ENCODE measurements at places on chromosomes 3 and 15.
A peak's percentile ranks its signal among the peaks of the same experiment; 100 is the strongest.

DNA sequence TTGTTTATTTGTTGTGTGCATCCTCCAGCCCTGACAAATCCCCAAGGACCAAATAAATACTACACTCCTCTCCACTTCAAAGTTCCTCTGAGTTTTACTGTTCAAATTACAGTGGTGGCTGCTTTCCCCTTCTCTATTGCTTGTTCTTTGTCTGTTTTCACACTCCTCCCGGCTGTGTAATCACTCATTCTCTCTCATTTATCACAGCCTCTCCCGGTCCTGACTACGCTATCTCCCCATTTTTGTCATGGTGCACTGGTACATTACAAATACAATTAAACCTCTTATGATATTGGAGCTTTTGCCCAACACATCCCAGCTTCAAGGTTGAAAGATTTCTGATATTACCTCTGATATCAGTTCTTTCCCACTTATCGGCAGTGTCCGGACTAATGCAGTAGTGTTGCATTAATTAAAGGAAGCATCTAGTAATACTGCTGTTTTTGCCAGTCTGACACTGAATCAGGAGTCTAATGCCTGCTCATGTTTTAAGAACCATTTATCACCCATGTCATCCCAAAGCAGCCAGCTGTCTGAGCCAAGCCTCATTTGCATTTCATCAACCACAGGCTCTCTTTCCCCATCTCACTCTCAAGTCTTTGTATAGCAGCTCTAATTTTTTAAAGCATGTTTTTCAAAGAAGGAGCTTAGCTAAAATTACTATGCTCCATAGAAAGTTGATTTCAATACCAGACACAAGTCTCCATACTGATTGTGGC lies 740.5 kb downstream of the ROBO2 start:
- no peak for DNase-seq

GRCh38 chr15:29183071-29183831 lies 86.4 kb downstream of the NSMCE3 start:
- DNase-seq = peak; percentile 12

GRCh38 chr3:133893683-133894352 lies 1.9 kb downstream of the RAB6B start:
- no peak for DNase-seq

DNA sequence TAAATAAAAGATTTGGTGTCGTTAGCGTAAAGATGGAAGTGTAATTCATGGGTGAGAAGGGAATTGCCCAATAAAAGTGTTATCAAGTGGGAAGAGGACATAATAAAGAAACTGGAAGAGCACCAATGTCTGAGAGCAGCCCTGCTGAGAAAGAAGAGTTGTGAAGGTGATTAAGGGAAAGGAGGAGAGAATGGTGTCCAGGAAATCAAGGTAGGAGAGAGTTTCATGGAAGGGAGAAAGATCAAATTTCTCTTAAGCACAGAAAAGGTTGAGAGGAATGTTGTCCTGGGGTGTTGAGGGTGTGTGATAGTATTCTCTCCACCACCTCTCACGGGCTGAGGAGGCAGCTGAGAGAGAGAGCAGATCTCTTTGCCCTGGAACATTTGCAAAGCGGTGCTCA lies 339.7 kb downstream of the SATB1 start:
- DNase-seq = no peak

DNA sequence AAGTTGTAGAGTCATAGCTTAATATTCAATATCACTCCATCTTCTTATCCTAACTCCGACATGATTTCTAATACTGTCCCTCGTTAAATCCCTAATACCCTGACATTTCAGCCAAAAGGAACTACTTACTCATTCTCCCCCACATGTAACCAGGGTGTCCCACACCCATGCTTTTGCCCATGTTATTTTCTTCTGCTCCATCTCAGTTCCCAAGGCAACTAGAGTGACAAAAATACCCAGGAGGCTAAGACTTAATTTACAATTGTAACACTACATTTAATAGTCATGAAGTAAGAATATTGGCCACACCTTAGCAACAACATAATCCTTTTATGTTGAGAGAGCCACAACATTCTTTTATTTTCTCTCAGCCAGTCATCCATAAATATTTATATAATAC lies 248.5 kb upstream of the TGFBR2 start:
- DNase-seq = no peak

- DNase-seq = no peak
Measured at GRCh38 chr3:134598763-134599545, 51.9 kb downstream of the KY start.

- DNase-seq = no peak
Measured at GRCh38 chr3:12187448-12188327, 29.0 kb upstream of the TIMP4 start.

- DNase-seq = no peak
Measured at GRCh38 chr15:91409387-91409786, 309.3 kb downstream of the SV2B start.

GRCh38 chr15:101689901-101690300 lies 34.4 kb downstream of the TARS3 start:
- DNase-seq = peak; percentile 7

GRCh38 chr3:5806192-5806591 lies 618.7 kb downstream of the EDEM1 start:
- no peak for DNase-seq

DNA sequence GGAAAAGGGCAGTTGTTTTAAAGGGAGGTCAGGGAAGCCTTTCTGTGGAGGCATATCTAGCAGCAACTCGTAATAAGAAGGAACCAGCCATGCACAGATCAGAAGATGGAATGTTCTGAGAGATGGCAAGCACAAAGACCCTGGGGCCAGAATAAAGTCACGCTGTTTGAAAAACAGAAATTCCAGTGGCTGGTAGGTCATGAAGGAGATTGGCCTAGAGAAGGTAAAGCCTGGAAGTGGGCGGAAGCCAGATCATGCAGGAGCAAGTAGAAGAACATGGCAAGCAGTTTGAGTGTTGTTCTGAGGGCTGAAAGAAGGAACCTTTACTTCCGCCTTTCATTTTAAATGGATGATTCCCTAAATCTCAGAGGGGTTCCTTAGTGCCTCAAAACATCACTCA lies 208.1 kb upstream of the PPP2R3A start:
- no peak for DNase-seq

GRCh38 chr15:84552896-84553295 lies 47.9 kb upstream of the ZSCAN2 start:
- DNase-seq = peak; percentile 10

DNA sequence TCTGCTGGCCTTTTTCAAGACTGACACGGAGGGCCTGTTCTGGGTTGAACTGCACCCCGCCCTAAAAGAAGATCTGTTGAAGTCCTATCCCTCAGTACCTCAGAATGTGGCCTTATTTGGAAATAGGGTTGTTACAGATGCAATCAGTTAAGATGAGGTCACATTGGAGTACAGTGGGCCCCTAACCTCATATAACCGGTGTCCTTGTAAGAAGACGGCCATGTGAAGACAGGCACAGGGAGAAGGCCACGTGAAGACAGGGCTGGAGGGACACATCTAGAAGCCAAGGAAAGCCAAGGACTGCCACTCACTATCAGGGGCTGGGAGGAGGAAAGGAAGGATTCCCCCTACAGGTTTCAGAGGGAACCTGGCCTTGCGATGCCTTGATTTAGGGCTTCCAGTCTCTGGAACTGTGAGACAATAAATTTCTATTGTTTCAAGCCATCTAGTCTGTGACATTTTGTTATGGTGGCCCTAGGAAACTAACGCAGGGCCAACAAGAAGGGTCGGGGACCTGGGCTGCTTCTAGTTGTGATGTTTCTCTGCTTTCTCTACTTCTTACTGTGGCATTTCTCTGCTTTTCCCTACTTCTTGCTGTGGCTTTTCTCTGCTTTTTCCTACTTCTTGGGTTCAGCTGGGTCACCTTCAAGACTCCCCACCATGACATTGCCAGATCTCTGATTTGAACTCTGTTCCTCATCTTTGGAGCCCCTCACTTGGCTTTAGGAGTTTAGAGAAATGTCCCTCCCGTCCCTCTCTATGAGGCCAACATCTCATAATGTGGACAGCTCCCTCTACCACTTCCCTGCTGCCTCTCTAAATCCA lies 4.8 kb upstream of the CCDC174 start:
- DNase-seq = no peak

DNA sequence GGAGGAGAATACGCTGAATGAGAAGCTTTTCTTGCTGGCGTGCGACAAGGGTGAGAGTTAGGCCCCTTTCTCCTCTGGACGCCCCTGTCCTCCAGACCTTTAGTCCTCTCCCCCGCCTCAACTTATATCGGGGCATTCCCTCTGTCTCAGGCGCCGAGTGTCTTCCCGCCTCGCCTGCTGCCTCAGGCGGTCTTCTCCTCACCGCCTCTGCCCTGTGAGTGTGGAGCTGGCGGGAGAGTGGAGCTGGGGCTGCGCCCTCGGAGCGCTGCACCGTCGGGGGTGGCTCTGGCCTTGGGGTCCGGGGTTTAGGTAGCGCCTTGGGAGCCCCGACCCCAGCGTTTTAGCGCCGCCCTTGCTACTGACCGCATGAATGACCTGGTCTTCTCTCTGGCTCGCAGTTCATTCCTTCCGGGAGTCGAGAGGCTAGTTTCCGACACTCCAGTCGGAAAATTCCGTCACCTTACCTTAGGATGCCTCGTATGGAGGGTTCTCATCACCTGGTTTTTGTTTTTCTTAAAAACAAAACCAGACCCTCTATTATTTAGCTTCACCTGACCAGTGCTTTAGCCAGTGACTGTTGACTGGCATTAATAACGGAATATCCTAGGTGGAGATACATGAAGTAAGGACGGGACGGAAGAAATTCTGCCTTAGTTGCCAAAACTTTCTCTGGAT lies 985 bp downstream of the TRPC1 start:
- DNase-seq = no peak

DNA sequence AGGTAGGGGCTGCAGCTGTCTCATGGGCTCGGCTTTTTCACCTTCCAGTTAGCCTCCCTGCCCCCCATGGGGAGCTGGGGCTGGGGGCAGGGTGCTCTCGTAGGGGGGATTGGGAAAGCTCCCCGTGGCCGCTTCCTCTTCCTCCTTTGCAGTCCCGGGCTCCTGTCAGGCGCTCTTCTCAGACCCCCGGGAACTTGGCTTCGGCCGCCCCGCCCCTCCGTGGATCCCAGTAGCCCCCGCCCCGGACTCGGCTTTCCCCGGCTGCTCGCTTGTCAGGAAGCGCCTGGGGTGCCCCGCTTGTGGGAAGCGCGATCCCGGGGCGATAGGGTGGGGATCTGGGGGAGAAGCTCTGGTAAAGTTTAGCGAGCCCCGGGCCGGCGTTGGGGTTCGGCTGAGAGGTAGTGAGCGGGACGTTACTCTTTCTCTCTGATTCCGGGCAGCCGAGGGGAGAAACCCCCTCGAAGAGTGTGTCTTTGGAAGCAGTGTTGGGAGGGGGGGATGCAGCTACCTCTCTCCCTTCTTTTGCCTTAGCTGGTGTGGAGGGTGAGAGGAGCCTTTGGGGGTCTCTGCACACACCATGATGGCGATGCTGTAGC lies 611 bp downstream of the PIAS1 start:
- no peak for DNase-seq

DNA sequence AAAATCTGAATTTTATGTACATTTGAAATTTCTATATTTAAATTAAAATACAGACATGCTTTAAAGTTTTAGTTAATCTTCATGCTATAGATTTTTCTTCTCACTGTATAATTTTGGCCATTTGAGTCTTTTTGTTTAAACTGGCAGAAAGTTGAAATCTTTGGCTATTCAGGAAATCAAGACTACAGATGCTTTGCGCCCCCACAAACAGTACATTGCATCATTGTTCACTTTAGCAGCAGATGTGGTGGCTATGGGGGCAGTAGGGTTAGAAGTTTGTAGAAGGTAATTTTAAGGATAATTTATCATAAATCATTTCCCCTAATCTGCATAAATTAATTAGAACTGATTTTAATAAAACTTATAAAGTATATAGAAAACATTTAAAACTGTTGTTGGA lies 20.9 kb downstream of the SPPL2A start:
- no peak for DNase-seq

GRCh38 chr3:50289130-50289529 lies 3.1 kb downstream of the IFRD2 start:
- no peak for DNase-seq

- DNase-seq = no peak
Measured at GRCh38 chr3:193951859-193952258, 184.1 kb upstream of the HES1 start.

DNA sequence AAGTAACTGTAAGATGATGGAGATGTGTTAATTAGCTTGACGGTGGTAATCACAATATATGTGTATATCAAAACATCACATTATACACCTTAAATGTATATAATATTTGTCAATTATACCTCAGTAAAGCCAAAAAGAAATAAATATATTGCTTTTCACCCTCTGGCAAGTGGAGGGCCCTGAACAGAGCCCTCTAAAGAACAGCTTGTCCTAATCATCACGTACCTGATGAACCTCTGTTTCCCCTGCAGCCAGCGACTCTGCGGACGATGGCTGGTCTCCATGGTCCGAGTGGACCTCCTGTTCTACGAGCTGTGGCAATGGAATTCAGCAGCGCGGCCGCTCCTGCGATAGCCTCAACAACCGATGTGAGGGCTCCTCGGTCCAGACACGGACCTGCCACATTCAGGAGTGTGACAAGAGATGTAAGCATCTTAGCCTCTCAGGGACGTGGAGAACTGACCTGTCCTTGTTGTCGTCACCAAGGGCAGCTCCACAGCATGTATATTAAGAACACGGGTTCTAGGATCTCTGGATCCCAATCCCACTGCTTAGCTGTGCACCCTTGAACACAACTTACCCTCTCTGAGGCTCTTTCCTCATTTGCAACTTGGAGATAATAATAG lies 6.3 kb downstream of the THBS1 start:
- peak; percentile 4 for DNase-seq

GRCh38 chr15:29411299-29411698 lies 141.7 kb upstream of the NSMCE3 start:
- no peak for DNase-seq

- no peak for DNase-seq
Measured at GRCh38 chr3:134611516-134611915, 39.3 kb downstream of the KY start.

GRCh38 chr3:34213478-34213877 lies 415.0 kb downstream of the PDCD6IP start:
- no peak for DNase-seq

DNA sequence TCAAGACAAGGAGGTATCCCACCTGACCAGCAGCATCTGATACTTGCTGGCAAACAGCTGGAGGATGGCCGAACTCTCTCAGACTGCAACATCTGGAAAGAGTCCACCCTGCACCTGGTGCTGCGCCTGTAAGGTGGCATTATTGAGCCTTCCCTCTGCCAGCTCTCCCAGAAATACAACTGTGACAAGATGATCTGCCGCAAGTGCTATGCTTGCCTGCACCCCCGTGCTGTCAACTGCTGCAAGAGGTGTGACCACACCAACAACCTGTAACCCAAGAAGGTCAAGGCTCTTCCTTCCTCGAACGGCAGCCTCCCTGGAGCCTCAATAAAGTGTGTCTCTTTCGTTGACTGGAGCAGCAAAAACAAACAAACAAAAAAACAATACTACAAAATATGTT lies 2.2 kb upstream of the SLC4A7 start:
- no peak for DNase-seq

DNA sequence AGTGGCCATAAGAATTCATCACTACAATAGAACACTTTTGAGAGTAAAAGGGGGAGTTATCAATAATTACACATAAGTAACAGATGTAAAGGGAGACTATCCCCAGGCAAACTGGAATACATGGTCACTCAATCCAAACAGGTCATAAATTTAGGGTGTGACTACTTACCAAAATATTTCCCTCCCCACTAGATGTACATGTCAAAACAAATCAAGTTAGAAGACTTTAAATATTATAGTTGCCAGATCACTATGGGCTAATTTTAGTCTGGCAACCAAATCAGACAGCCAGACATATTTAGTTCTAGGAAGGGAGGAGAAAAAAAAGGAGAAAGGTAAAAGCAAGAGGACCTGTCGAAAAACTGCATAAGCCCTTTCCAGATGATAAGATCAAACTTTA lies 23.1 kb downstream of the SLC24A5 start:
- no peak for DNase-seq

- DNase-seq = no peak
Measured at GRCh38 chr3:104286645-104287044, 1080.1 kb upstream of the ALCAM start.

All from stromal cell of bone marrow (primary cell).